ENCODE measurements at places on chromosomes 1 and 21. TPM values are rescaled to one million over a fixed set of nuclear protein-coding genes. Genes with fewer than 3 reads are reported as not detected.

GRCh38 chr21:29454179-29454578 is 155.5 kb downstream of the BACH1 start:
- DNase-seq = no peak

The PCSK9 gene
- not detected for total RNA-seq

- no peak for DNase-seq
Observed at GRCh38 chr1:4261327-4261726, 361.3 kb upstream of the C1orf174 start.

DNA sequence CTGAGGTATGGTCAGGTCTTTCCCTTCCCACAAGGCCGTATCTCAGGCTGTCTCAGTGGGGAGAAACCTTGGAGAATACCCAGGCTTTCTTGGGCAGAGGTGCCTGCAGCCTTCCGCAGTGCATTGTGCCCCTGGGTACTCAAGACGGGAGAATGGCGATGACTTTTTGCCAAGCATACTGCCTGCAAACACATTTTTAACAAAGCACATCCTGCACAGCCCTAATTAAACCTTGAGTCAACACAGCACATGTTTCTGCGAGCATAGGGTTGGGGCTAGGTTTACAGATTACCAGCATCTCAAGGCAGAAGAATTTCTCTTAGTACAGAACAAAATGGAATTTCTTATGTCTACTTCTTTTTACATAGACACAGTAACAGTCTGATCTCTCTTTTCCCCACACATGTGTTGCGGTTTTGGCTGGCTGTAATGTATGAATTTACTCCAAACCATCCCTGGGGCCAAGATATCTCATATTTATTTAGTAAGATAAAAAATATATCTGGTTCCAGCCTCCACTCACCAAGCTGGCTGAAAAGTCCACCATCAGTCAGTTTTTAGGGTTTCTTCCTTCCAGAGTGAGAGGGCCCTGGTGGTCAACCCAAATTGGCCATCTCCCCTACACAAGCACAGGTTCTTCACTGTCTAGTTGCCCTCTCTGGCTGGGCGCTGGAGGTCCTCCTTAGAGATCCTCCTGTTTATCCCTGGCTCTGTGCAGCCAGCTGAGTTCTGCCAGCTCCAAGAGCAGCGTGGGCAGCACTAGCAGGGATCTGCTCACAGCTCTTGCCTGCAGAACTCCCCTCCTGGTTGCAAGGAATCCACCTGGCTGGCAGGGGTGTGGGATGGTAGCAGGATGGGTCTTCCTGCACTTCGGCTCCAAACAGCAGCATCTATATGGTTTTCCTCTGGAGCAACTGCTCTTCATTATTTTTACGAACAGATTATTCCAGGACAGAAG is 2.6 kb downstream of the FAAH start:
- no peak for DNase-seq

DNA sequence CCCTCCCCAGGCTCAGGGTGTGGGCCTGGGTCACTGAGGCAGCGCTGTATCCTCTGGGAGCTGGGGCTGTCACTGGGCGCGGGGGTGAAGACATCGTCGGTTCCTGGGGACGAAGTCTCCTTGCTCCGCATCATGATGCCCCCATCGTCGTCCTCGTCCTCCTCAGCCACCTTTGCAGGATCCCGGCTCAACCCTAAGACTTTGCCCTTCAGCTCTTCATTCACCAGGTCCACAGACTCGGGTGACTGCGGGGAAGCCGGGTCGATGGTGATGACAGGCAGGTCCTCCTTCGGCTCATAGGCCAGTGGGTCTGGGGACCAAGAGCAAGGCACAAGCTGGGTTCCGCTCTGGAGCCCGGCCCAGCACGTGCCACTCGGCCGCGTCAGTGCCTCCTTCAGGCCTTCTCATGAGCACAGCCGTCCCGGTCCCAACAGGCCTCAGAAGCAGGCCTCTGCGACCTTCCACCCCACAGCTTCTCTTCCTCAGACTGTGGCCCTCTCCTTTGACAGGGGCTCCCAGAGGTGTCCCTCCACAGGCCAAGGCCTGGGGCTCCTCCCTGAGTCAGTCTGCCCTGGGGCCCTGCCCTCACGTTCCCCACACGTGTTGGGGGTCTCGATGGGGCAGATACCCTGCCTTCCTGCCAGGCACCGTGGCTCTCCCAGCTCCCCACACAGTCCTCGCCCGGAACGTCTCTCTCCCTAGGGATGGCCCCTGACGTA is 54.4 kb downstream of the SLC9A1 start:
- DNase-seq = no peak

DNA sequence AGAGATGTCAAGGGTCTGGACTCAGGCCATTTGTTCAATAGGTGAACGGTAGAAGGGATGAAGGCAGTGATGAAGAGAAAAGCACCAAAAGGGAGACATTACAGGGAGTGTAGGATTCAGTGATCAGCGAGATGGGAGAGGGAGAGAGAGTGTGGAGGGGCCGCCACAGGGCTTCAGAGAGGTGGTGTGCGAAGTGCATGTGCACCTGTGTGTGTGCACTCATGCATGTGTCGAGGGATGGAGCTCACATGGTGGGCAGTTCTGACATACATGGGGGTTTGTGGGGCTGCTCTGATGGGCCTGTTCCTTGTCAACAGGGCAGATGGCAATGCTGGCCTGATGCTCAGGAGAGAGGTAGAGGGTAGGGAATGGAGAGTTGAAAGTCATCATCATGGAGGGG is 11.4 kb upstream of the KCNA2 start:
- no peak for DNase-seq

GRCh38 chr1:151944126-151944856 is 35.0 kb upstream of the THEM4 start:
- DNase-seq = no peak

GRCh38 chr1:89986020-89986419 is 8.9 kb upstream of the ZNF326 start:
- DNase-seq = no peak

- no peak for DNase-seq
Observed at GRCh38 chr1:155481741-155482241, 80.8 kb downstream of the ASH1L start.

DNA sequence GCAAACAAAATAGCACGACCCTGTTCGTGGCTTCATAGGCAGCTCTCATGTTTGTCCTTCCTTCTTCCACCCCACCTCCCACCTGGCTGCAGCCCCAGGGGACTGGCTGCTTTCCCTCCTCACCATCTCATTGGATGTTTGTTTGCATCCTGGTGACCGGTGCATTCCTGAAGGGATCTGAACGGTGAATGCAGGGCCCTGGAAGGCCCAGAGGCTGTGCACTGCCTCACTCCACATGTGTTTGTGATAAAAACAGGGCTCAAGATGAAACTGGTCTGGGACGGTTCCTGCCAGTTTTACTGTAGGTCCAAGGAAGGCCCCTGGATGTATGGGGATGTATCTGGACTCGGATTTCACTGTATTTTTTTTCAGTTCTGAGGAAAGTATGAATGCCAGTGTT is 42.8 kb downstream of the CNN3 start:
- DNase-seq = no peak

The MYOG gene
- total RNA-seq = not detected

DNA sequence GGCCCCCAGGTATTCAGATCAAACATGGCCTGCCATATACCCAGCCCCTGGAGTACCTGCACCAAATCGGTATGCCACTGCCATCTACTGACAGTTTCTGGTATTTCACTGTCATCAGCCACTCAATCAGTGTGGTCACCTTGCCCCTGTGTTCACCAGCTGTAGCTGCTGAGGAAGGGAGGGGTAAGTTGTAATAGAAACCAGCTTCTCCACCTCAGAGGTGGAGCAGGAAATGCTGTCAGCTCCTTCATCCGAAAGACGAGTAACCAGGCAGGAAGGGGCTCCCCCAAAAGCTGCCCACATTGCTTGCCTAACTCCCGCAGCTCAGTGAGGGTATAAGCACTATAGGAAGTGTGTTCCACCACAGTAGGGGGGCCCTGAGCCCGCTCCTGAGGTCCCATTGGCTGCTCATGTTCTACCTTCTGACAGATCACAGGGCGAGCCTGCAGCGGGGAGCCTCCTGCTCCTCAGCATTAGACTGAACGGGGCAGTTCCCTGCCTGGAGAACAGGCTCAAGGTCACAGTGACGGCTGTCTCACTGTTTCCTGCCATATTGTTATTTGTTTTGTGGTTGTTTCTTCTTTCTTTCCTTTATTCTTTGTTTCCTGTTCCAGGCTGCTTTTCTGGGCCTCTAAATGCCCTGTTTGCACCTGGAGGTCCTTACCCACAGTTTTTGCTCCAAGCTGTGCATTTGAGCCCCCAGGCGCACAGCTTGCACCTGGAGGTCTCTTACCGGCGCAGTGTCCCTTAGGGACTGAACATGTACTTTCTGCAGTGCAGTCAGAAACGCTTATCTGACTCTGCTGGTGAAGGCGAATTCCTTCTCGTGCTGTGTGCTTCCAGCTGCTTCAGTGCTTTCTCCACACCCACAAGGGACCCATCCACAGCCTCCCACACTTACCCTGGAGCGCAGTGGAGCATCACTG is 1638.3 kb downstream of the MRPL39 start:
- DNase-seq = peak; percentile 81

The CRTC2 gene
- 56.4 TPM for total RNA-seq

- no peak for DNase-seq
Observed at GRCh38 chr1:7707527-7707926, 63.6 kb upstream of the VAMP3 start.

All from activated naive CD8-positive, alpha-beta T cell treated with anti-CD3 and anti-CD28 coated beads for 36 hours (primary cell).